ENCODE measurements at places on chromosomes 4 and X.

- peaks cover 12% of the 10 kb centered on the region for H3K4me1 ChIP-seq
- H3K27ac ChIP-seq: no peak overlapping the region
- no peak for DNase-seq
- peaks cover 6% of the 10 kb centered on the region for H3K36me3 ChIP-seq
Measured at GRCh38 chr4:1851575-1852410, 4.2 kb downstream of the LETM1 start.

GRCh38 chr4:117327491-117327890 lies 242.1 kb upstream of the TRAM1L1 start:
- no peaks in the 10 kb centered on the region for H3K4me1 ChIP-seq
- no peaks in the 10 kb centered on the region for H3K27me3 ChIP-seq
- no peak overlapping the region for H3K4me3 ChIP-seq
- no peaks in the 10 kb centered on the region for H3K36me3 ChIP-seq

DNA sequence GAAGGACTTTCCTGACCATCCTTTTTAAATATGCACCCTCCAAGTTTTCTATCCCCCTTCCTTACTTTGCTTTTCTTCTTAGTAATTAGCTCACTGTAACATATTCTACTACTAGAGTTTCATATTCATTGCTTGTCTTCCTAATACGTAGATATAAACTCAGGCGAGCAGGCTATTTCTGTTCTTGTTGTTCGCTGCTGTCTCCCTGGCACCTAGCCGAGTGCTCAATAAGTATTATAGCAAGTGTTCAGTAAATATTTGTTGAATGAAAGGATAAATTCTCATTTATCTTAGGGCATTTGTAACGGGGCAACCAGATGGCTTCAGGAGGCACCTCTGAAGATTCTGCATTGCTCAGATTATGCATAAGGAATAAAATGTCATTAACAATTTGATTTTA lies 6.8 kb upstream of the RHOH start:
- H3K27me3 ChIP-seq: no peaks in the 10 kb centered on the region
- no peak overlapping the region for H3K27ac ChIP-seq
- DNase-seq: no peak
- H3K4me3 ChIP-seq: no peak overlapping the region
- no peaks in the 10 kb centered on the region for H3K36me3 ChIP-seq
- H3K4me1 ChIP-seq: peaks cover 19% of the 10 kb centered on the region

DNA sequence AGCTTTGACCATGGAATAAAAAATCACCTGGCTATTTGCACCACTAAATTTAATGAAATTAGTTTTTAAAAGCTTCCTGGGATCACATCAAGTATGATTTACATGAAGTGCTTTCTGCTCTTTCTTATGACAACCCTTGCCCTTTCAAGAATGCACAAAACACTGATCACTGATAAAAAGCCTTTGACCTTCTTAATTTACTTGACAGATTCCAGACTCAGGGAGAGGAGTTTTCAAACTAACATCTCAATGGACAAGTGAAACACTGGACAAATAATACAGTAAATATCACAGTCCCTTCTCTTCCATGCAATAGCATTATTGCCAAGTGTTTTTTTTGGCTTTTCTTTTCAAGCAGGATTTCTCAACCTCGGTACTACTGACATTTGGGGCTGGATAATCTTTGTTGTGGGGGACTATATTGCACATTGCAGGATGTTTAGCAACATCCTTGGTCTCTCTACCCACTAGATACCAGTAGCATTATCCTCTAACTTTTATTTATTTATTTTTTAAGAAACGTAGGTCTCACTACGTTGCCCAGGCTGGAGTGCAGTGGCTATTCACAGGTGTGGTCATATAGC lies 86.3 kb downstream of the ZNF827 start:
- no peaks in the 10 kb centered on the region for H3K27me3 ChIP-seq
- no peak for DNase-seq
- H3K36me3 ChIP-seq: no peaks in the 10 kb centered on the region
- no peak overlapping the region for H3K4me3 ChIP-seq
- no peak overlapping the region for H3K27ac ChIP-seq
- H3K4me1 ChIP-seq: no peaks in the 10 kb centered on the region

DNA sequence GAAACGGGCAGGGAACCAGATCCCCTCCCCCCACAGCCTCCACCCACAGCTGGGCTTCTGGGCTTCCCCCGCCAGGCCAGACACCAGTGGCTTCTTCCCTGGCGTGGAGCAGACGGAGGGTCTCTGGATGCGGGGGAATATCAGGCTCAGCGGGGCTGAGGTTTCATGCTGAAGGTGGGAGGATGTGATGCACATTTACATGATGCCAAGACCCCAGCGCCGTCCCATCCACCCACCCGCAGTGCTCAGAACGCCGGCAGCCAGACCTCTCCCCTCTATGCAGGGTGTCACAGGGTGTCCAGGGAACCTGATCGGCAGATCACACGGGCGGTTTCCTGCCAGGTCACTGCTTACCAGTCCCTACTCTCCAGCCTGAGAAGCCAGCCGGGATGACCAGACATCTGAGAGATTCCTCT lies 12.8 kb upstream of the TNIP2 start:
- H3K4me3 ChIP-seq: no peak overlapping the region
- H3K27me3 ChIP-seq: no peaks in the 10 kb centered on the region
- no peaks in the 10 kb centered on the region for H3K36me3 ChIP-seq

DNA sequence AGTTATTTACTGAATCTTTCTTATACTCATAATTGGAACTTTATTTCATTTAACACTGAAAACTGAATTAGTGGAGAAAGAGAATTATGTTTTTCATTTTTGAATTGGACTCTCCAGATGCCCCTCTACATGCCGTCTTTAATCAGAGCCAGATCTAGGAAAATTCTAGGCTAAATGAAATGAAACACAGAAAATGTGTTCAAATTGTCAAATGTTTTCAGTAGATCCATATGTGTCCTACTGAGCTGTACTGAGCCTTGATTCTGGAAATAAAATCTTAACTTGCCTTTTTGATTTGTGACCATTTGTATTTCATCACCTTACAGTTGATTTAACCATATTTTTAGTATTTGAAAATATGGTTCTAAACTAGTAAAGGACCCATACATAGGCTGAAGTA lies 64.0 kb upstream of the GK2 start:
- H3K27me3 ChIP-seq: no peaks in the 10 kb centered on the region
- no peak overlapping the region for H3K4me3 ChIP-seq
- no peak overlapping the region for H3K27ac ChIP-seq
- no peak for DNase-seq

All from effector memory CD4-positive, alpha-beta T cell (primary cell).